ENCODE measurements at places on chromosomes 2 and 18. TPM values are rescaled to one million over a fixed set of nuclear protein-coding genes. Genes with fewer than 3 reads are reported as not detected.

Gene SERPINB8
- 2.0 TPM for total RNA-seq

GRCh38 chr2:14543284-14543683 lies 89.2 kb upstream of the LRATD1 start:
- DNase-seq: no peak
- no peaks in the 10 kb centered on the region for H3K36me3 ChIP-seq
- H3K4me1 ChIP-seq: no peaks in the 10 kb centered on the region
- no peak overlapping the region for H3K4me3 ChIP-seq

- no peaks in the 10 kb centered on the region for H3K27me3 ChIP-seq
- DNase-seq: no peak
- H3K36me3 ChIP-seq: peaks cover 21% of the 10 kb centered on the region
- no peaks in the 10 kb centered on the region for H3K4me1 ChIP-seq
- H3K4me3 ChIP-seq: no peak overlapping the region
Measured at GRCh38 chr2:19982268-19982667, 7.6 kb downstream of the WDR35 start.

- no peak overlapping the region for H3K4me3 ChIP-seq
- DNase-seq: no peak
- H3K36me3 ChIP-seq: no peaks in the 10 kb centered on the region
Measured at GRCh38 chr2:236997069-236997715, 88.5 kb upstream of the COPS8 start.

DNA sequence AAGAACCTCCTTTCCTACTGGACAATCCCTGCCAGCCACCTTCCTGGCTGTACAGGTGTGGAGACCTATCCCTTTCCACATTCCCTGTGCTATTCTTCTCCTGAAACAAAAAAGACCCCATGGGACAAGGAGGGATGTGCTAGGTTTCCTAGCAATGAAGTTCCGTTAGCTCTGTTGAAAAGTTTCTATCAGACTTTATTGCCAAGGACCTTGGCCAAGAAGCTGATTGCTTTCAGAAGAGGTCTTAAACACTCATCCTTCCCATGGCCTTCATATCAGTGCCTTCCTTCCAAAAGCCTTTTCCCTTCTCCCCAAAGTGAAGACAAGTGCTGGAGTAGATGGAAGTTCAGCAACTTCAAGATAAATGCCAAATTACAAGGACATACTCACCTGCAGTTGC lies 194.8 kb downstream of the AGPS start:
- no peaks in the 10 kb centered on the region for H3K4me1 ChIP-seq
- no peak for DNase-seq
- no peaks in the 10 kb centered on the region for H3K27me3 ChIP-seq
- no peak overlapping the region for H3K4me3 ChIP-seq

DNA sequence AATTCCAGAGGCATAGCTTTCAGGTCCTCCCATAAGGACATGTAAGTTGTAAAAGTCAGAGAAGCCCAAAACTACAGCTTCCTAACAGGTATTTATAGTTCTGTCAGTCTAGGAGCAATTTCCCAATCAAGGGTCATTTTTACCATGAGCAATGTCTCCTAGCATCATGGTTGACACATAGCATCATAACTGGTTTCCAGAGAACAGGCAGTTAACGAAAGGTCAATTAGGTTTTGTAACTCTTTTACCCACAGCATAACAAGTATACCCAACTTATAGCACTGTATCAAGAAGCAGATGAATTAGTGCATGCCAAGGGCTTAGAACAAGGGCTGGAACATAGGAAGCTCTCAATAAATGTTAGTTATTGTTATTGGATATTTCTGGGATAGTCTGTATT lies 110.1 kb downstream of the MREG start:
- no peak overlapping the region for H3K4me3 ChIP-seq
- no peaks in the 10 kb centered on the region for H3K36me3 ChIP-seq
- no peak overlapping the region for H3K27ac ChIP-seq
